Upper lobe of right lung (tissue), 1 donor: ENCODE measurements at places on chromosomes 11 and 22. TPM values are rescaled to one million over a fixed set of nuclear protein-coding genes. Genes with fewer than 3 reads are reported as not detected.

RGL4 gene
- total RNA-seq = 1.2 TPM

MS4A6A gene
- 112 TPM for total RNA-seq

DNA sequence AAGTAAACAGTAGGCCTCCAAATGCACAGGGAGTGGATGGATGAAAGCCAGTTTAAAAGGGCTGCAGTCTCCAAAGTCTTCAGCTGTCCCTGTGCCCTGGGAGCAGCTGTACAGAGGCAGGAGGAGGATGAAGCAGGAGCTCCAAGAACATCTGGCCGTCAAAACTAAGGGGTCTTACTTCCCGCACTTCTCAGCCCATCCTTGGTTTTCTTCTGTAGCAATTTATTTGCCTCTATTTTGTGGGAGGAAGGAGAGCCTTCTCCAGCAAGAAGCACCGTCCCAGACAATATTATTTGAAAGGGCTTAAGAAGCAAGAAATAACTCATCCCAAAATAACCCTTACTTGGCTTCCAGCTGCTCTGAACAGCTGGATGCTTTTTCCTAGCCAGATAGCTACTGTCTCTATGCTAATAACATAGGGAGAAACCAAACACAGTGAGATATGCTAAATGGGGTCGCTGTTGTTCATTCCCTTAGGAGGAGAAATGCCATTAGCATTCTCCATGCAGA, 133.2 kb downstream of the SPATA19 start:
- H3K27ac ChIP-seq = no peak overlapping the region
- no peak for DNase-seq
- no peaks in the 10 kb centered on the region for H3K4me1 ChIP-seq
- no peak overlapping the region for H3K4me3 ChIP-seq
- H3K36me3 ChIP-seq = no peaks in the 10 kb centered on the region

DNA sequence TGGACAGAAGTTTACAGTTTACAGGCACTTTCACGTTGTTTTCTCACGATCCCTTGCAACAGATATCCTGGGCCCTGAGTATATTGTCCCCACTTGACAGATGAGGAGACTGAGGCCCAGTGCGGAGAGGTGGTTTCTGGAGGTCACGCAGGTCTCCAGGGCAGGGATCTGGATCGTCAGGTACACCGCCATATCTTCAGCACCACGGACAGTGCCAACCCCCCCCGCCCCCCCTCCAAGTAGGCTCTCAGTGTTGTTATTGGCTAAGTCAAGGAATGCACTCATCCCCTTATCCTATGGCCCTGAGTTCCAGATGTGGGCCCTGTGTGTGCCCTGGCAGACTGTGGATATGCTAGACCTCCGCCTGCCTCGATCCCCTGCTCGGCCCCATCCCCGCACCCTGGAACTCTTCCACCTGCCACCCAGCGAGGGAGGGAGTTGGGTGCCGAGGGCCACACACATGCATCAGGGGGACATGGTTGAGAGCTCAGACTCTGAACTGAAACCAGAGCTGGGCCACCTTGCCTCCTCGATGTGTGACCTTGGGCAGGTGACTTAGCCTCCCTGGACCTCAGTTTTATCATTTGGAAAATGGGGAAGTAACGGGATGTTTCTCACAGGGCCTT, 37.5 kb downstream of the MPPED1 start:
- no peak overlapping the region for H3K27ac ChIP-seq
- H3K27me3 ChIP-seq = peaks cover 7% of the 10 kb centered on the region
- no peaks in the 10 kb centered on the region for H3K36me3 ChIP-seq

GRCh38 chr11:23897453-23898286, 599.2 kb upstream of the LUZP2 start:
- H3K36me3 ChIP-seq = no peaks in the 10 kb centered on the region
- no peaks in the 10 kb centered on the region for H3K27me3 ChIP-seq
- no peak for DNase-seq
- H3K27ac ChIP-seq = no peak overlapping the region
- no peaks in the 10 kb centered on the region for H3K4me1 ChIP-seq

- H3K27me3 ChIP-seq = no peaks in the 10 kb centered on the region
- H3K4me1 ChIP-seq = peaks cover 9% of the 10 kb centered on the region
- H3K27ac ChIP-seq = no peak overlapping the region
- no peak overlapping the region for H3K4me3 ChIP-seq
- H3K36me3 ChIP-seq = no peaks in the 10 kb centered on the region
Measured at GRCh38 chr11:10543782-10544181, 2.8 kb upstream of the RNF141 start.

GRCh38 chr11:33651555-33651954, 49.1 kb downstream of the C11orf91 start:
- no peaks in the 10 kb centered on the region for H3K4me1 ChIP-seq
- no peak for DNase-seq
- H3K27ac ChIP-seq = no peak overlapping the region
- H3K4me3 ChIP-seq = no peak overlapping the region

DNA sequence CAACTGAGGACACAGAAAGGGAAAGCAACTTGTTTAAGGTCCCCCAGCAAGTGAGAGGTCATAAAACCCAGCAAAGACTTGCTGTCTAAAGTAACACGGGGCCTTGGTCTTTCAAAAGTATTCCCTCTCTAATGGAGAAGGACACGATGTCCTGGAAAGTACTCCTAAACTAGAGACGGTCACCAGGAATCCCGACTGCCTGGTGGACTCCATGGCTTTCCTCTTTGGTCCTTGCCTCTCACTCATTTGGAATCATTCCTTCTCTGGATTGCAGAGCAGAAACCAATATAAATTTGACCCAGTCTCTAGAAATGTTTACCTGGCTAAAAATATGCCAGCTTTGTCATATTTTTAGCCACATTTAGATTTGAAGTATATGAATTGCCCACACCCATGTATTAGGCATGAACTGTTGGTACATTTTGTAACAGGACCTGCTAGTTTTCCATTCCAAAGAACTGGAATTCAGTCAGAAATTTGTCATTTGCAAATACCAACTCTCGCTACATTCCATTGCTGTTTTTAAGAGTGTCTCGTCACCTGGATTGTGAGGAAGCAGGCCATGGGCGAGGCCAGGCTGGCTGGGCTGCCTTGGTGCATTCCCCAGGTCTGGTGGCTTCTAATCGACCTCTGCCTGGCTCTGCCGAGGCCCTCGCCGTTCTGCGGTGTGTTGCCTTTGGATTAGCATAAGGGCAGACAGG, 12.9 kb downstream of the NAV2 start:
- no peak overlapping the region for H3K4me3 ChIP-seq
- peaks cover 27% of the 10 kb centered on the region for H3K4me1 ChIP-seq
- DNase-seq = peak; percentile 87
- H3K36me3 ChIP-seq = no peaks in the 10 kb centered on the region

- DNase-seq = no peak
- H3K36me3 ChIP-seq = no peaks in the 10 kb centered on the region
- no peaks in the 10 kb centered on the region for H3K27me3 ChIP-seq
Measured at GRCh38 chr22:44860311-44860710, 107.9 kb downstream of the ARHGAP8 start.

GRCh38 chr22:44738347-44738715, 14.0 kb upstream of the ARHGAP8 start:
- H3K27me3 ChIP-seq = no peaks in the 10 kb centered on the region
- DNase-seq = no peak
- no peaks in the 10 kb centered on the region for H3K36me3 ChIP-seq
- peaks cover 7% of the 10 kb centered on the region for H3K4me1 ChIP-seq

DNA sequence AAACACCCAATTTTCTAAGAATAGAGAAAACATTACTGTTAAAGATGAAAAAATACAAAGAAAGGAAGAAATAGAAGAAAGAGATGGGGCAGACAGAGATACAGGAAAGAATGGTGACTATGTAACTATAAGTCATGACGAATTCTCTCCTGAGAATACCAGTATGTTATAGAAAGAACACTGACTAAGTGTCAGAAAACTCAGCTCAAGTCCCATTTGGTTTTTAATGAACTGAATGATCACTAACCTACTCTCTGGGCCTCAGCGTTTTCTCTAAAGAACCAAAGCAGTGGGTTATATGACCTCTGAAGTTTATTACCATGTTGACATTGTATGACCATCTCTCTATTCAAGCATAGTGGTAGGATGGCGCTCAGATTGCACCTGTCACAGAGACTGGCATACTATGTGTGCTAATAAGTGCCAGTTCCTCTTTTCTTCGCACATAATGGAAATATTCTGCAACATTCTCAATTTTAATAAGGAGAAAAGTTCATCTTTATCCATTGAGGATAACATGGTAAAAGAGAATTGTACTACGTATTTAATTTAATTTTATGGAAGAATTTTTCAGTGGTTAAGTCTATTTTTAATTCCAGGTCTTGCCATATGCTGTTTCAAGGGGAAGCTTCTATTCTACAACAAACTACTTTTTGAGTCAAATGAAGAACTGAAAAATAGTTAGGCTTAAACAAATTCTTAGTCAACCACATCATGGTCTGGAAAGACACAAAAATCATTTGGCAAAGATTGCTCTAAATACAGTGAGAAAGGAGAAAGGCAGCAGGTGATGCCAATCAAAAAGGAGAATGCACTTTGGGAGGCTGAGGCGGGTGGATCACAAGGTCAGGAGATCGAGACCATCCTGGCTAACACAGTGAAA, 25.0 kb upstream of the EED start:
- H3K4me1 ChIP-seq = no peaks in the 10 kb centered on the region
- no peak overlapping the region for H3K27ac ChIP-seq
- DNase-seq = no peak
- H3K36me3 ChIP-seq = no peaks in the 10 kb centered on the region
- H3K4me3 ChIP-seq = no peak overlapping the region

GRCh38 chr11:60314635-60315321, 12.3 kb upstream of the MS4A6E start:
- H3K27ac ChIP-seq = no peak overlapping the region
- DNase-seq = no peak
- H3K36me3 ChIP-seq = no peaks in the 10 kb centered on the region
- H3K4me1 ChIP-seq = no peaks in the 10 kb centered on the region

DNA sequence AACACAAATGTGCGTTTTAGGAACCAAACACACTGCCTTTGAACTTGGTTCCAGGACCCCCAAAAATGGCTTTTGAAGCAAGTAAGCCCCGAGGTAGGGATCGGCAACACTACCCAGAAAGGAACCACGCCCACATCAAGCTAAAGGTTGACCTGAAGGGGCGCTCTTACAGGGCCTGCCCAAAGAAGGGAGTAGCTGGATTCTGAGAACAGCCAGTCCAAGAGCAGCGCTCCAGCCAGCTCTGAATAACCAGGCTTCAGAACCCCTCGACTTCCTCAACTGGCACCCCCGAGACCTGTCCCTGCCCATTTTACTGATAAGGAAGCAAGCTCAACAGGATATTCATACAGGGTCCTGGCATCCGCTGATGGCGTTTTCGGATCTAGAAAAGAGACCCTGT, 18.9 kb upstream of the MOB2 start:
- peaks cover 49% of the 10 kb centered on the region for H3K4me1 ChIP-seq
- DNase-seq = no peak
- no peak overlapping the region for H3K27ac ChIP-seq
